Bladder microvascular endothelial cell (primary cell): ENCODE measurements at places on chromosomes 5 and 9. TPM values are rescaled to one million over a fixed set of nuclear protein-coding genes. Genes with fewer than 3 reads are reported as not detected.

CLPTM1L gene
- 231 and 387 TPM in 2 replicates for total RNA-seq

CDO1 gene
- total RNA-seq: 0.63 and 0.81 TPM in 2 replicates

CNTNAP3B gene
- total RNA-seq: 43.2 and 361 TPM in 2 replicates

B4GALT1 gene
- total RNA-seq: 7.8 and 29.1 TPM in 2 replicates

FAT2 gene
- total RNA-seq: under 0.01 TPM in 1 of 2 replicates, not detected in the other

GADD45G gene
- 0.44 and 0.49 TPM in 2 replicates for total RNA-seq

FYB1 gene
- under 0.01 and 0.06 TPM in 2 replicates for total RNA-seq

RGS7BP gene
- total RNA-seq: 0.65 and 2.8 TPM in 2 replicates

LRRC19 gene
- not detected in 2 replicates for total RNA-seq

RAD23B gene
- total RNA-seq: 62.3 and 78.6 TPM in 2 replicates

BHMT gene
- total RNA-seq: not detected in 2 replicates

FOXD4L4 gene
- 0.38 TPM in 1 of 2 replicates, not detected in the other for total RNA-seq

CCL19 gene
- total RNA-seq: not detected in 2 replicates

SGCD gene
- total RNA-seq: under 0.01 and 0.38 TPM in 2 replicates

KCNMB1 gene
- total RNA-seq: under 0.01 TPM in 1 of 2 replicates, not detected in the other

PCDHA5 gene
- total RNA-seq: under 0.01 TPM in 1 of 2 replicates, not detected in the other

MTAP gene
- 12.0 and 25.6 TPM in 2 replicates for total RNA-seq

HEXB gene
- 161 and 180 TPM in 2 replicates for total RNA-seq

NUTM2F gene
- total RNA-seq: not detected in 2 replicates

ORM1 gene
- total RNA-seq: not detected in 2 replicates

LCP2 gene
- total RNA-seq: 1.2 and 2.1 TPM in 2 replicates

C9orf50 gene
- under 0.01 TPM in 1 of 2 replicates, not detected in the other for total RNA-seq

ZNF883 gene
- 0.16 and 0.50 TPM in 2 replicates for total RNA-seq

KCNV2 gene
- total RNA-seq: not detected in 2 replicates

FAM169A gene
- total RNA-seq: 0.16 and 4.3 TPM in 2 replicates

PCDHGA1 gene
- total RNA-seq: 0.32 and 1.1 TPM in 2 replicates

SOHLH1 gene
- total RNA-seq: not detected in 2 replicates

PPP2R2B gene
- not detected in 2 replicates for total RNA-seq

GABRA6 gene
- not detected in 2 replicates for total RNA-seq

BARHL1 gene
- not detected in 2 replicates for total RNA-seq

CDKN2B-AS1 gene
- total RNA-seq: 0.49 and 1.9 TPM in 2 replicates

CNTLN gene
- total RNA-seq: 6.6 and 11.1 TPM in 2 replicates

DBH gene
- total RNA-seq: not detected in 2 replicates

CDC14B gene
- 0.81 and 10.7 TPM in 2 replicates for total RNA-seq

MARCOL gene
- total RNA-seq: not detected in 2 replicates

CYLC2 gene
- total RNA-seq: not detected in 2 replicates

KCNIP1 gene
- total RNA-seq: 0.32 and 24.7 TPM in 2 replicates

MAT2B gene
- 86.5 and 96.0 TPM in 2 replicates for total RNA-seq

C9orf153 gene
- total RNA-seq: 0.94 TPM in 1 of 2 replicates, not detected in the other

PCDHB5 gene
- 0.32 and 3.6 TPM in 2 replicates for total RNA-seq

CBY3 gene
- 0.16 TPM in 1 of 2 replicates, not detected in the other for total RNA-seq

TEK gene
- total RNA-seq: 45.0 and 141 TPM in 2 replicates

NCS1 gene
- total RNA-seq: 7.8 and 15.5 TPM in 2 replicates

FBN2 gene
- total RNA-seq: 5.7 and 155 TPM in 2 replicates

LHX3 gene
- not detected in 2 replicates for total RNA-seq

EQTN gene
- not detected in 2 replicates for total RNA-seq

SIT1 gene
- not detected in 2 replicates for total RNA-seq

WDR38 gene
- not detected in 2 replicates for total RNA-seq

WHRN gene
- under 0.01 and 0.19 TPM in 2 replicates for total RNA-seq

FOXD4L3 gene
- total RNA-seq: not detected in 2 replicates

PCDHGA2 gene
- total RNA-seq: 0.81 and 1.9 TPM in 2 replicates
